B cell (primary cell): ENCODE measurements at places on chromosomes 16 and 17. TPM values are rescaled to one million over a fixed set of nuclear protein-coding genes. Genes with fewer than 3 reads are reported as not detected.

DNA sequence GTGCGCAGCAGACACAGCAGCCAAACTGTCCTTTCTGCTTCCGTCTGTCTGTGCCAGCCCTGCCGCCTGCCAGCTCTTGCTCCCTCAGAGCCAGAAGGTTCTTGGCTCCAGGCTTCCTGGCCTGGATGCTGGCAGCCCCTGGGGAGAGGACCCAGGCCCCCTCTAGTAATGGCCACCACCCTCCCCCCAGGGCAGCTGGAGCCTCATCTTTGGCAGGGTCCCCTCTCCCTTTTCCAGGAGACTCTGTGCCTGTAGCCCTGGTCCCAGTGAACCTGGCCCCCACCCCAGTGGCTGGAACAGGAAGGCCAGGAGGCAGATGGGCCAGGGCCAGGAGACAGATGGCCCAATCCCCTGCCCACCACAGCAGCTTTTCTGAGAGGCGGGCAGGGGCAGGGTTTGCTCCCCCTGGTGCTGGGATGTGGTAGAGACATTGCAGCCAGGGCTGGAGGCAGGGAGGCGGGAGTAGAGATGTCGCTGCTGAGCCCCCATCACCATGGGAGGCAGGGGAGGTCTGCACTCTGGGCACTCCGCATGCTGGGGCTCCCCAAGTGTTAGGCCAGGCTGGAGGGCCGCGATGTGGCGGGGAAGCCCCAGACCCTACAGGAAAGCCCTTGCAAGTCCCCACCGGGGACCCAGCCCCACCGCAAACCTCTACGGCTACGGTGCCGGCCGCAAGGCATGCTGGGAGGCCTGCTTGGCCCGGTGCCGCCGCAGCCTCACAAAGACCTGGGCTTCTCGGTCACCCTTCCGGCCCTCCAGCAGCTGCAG lies 16.7 kb downstream of the UNC13D start:
- DNase-seq: peak; percentile 79
- H3K36me3 ChIP-seq: no peaks in the 10 kb centered on the region
- H3K27me3 ChIP-seq: no peaks in the 10 kb centered on the region
- peak overlapping the region; percentile 45 for H3K4me3 ChIP-seq
- H3K27ac ChIP-seq: peak overlapping the region; percentile 54

DNA sequence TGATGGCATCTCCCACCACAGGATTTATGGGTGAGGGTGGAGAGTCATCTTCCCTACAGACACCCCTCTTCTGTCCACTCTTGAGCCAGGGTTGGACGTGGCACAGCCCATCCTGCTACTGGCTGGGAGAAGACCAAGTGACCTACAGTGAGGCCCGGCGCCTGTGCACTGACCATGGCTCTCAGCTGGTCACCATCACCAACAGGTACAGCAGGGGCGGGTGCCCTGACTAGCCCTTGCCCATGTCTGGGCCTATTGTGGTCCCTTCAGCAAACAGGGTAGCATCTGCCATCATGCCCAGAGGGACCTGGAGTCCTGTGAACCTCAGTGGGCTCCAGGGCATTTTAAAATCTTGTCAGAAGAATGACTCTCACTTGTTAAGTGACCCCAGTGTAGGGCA lies 48.2 kb downstream of the MRC2 start:
- no peak overlapping the region for H3K27ac ChIP-seq
- no peaks in the 10 kb centered on the region for H3K27me3 ChIP-seq
- H3K4me1 ChIP-seq: no peaks in the 10 kb centered on the region
- no peak for DNase-seq

GRCh38 chr17:49978501-49978900 lies 9.5 kb downstream of the DLX4 start:
- H3K4me3 ChIP-seq: no peak overlapping the region
- H3K27ac ChIP-seq: no peak overlapping the region
- peaks cover 15% of the 10 kb centered on the region for H3K27me3 ChIP-seq
- H3K36me3 ChIP-seq: no peaks in the 10 kb centered on the region

DNA sequence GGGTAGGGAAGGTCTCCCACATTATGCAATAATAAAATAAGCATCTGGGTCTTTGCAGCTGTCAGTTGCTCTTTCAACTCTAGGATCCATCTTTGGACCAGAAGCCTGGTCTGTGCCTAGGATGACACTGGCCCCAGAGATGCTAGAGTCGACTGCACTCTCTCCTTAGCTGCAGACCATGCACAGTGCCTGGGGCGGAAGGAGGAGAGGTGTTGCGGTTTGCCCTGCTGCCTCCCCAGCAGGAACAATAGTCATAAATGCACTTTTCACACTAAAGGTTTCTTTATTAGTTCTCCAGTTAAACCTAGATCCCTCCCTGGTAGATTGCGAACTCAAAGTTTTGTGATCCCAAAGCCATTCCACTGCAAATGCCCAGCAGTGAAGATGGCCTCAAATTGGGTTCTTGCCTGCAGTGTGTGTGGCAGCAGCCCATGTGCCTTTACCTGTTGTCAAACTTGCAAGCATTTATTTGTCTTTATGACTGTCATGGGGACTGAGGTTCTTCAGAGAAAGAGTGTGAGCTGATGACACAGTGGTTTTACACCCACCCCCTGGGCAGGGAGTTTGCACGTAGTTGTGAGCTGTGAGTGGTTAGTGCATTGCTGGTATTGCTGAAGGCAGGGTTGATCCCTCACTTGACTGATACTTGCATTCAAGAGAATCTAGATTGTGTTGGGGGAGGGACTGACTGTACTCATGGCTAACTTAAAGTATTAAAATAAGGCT lies 10.3 kb downstream of the ATXN1L start:
- H3K27me3 ChIP-seq: no peaks in the 10 kb centered on the region
- peaks cover 41% of the 10 kb centered on the region for H3K36me3 ChIP-seq
- DNase-seq: no peak
- no peak overlapping the region for H3K4me3 ChIP-seq
- H3K27ac ChIP-seq: no peak overlapping the region

Gene SEZ6
- polyA plus RNA-seq: not detected in 2 replicates
